Vagina (tissue), 2 donors: ENCODE measurements at places on chromosomes 11 and 22.

DNA sequence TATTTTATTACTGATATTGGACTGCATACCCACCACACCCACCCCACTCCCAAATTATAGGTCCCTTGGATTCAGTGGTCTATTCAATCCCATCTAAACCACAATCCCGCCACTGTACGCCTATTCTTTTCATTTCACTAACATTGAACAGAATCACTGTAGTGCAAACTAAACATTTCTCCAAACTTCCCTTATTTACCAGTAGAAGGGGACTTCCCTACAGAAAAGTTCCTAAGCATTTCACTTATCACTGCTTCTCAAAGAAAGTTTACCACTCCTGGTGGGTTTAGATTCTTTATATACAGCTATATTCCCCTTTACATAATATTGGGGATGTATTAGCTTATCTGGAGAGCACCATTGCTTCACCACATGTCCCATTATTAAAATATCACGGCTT, 29.3 kb downstream of the OR8B12 start:
- DNase-seq = no peak

DNA sequence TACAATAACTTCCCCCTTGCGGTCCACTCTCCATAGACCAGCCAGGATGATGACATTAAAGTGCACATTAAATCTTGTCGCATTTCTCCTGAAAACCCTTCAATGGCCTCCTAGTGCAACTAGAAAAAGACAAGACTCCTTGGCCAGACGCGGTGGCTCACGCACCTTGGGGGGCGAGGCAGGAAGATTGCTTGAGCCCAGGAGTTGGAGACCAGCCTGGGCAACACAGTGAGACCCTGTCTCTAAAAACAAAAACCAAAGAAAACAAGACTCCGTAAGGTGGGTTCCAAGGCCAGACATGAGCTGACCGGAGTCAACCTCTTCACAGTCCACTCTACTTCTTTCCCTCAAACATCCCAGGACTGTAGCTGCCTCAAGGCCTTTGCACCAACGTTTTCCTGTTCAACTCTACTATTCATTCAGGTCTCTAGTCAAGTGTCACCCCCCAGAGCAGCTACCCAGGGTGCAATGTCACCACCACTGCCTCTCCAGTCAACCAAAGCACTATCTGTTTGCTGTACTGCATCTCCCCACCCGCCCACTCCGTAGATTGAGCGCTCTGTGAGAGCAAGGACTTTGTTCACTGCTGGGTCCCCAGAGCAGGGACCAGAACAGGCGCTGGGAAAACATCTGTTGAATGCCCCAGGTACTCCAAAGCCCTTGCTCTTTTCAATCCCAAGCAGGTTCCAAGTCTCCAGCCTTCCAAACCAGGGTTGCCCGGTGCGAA, 739 bp downstream of the ZMAT5 start:
- no peak for DNase-seq

GRCh38 chr22:19892257-19892879, 37.7 kb upstream of the GNB1L start:
- no peak for DNase-seq

GRCh38 chr22:46390652-46391301, 55.3 kb downstream of the TRMU start:
- no peak for DNase-seq

GRCh38 chr22:46017166-46017565, 40.2 kb upstream of the WNT7B start:
- DNase-seq = no peak

DNA sequence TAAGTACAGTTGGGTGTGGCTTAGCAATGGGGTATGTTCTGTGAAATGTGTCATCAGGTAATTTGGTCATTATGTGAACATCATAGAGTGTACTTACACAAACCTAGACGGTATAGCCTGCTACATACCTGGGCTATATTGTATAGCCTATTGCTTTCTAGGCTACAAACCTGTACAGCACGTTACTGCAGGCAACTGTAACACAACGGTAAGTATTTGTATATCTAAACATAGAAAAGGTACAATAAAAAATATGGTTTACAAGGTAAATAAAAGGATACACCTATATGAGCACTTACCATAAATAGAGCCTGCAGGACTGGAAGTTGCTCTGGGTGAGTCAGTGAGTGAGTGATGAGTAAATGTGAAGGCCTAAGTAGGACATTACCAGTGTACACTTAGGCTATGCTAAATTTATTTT, 73.1 kb upstream of the GDPD4 start:
- no peak for DNase-seq

GRCh38 chr11:69207165-69207889, 51.6 kb downstream of the SMIM38 start:
- no peak for DNase-seq

GRCh38 chr11:17777086-17777737, 42.6 kb downstream of the KCNC1 start:
- no peak for DNase-seq
